ENCODE measurements at places on chromosomes 4 and X.

DNA sequence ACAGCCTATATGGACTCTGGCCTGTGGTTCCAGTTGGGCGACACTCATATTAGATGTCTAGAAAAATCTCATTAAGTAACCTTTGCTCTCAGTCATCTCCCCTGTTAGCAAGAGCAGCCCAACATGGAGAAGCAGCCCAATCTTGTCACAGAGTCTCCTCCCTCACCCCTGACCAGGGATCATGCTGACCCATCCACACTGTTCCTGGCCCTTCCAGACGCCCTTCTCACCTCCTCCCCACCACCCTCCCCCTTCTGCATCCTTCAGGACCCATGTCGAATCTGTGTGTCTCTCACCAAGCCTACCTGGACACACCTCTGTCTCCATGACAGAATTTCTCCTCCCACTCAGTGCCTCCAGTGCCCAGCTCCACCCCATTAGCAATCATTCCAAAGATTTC lies 190.1 kb downstream of the STIM2 start:
- no peak for DNase-seq

DNA sequence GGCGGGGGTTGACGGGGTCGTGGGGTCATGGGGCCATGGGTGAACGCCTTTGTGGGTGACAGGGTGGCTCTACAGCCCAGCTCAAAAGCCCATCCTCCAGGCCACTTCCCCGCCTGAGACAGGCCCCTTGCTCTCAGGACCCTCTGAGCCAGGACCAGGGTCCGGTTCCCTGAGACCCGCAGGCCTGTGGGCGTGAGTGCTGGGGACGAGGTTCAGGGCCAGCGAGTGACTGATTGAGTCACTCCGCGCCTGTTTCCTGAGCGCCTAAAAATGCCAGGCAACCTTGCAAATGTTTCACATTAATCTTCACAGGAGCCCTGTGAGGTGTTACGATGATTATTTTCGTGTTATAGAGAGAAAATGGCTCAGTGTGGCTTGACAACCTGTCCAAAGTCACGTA lies 97.8 kb downstream of the ZNF674 start:
- no peak for DNase-seq

DNA sequence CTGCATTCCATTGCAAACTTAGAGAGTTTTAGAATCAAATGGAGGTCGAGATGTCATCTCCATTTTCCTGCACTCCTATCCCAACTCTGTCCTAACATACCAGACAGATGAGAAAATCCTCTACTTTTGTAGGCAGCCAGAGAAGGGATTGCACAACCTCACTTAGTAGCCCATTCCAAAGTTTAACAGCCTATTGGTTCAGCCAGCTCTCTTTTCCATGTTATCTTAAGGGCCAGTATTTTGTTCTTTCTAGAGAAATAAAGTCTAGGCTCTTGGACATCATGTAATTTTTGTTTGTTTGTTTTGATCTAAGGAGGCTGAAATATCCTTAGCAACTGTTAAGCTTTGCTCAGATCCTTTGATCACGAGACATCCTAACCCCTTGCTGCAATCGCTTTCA lies 173.0 kb downstream of the COX18 start:
- DNase-seq = no peak

GRCh38 chr4:85808864-85809263 lies 333.9 kb downstream of the ARHGAP24 start:
- DNase-seq = no peak

DNA sequence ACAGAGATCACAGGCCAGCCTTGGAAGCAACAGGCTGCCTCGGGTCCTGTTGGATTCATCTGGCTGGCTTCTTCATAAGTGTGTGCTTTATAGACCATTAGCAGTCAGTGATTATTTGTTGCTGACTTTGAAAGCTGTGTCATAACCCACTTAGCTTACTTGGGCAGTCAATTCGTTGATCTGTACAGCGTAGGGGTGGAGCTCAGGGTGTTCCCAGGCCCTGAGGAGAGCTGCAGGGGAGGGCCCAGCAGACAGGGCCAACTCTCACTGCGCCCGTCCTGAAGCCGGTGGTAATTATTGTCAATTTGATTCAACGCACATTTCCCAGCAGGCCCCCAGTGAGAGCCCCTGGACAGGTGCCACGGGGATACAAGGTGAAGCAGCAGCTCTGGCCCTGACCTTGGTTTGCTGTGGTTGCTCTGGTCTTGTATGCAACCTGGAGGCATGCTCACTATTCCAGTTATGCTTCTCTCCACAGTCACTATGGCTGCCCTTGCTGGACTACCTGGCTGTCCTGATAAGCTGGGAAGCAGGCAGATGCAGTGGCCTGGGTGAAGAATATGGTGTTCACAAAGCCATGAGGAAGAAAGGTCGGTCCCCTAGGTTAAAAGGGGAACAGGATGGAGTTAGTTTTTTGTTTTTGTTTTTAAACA lies 40.1 kb upstream of the HMGB3 start:
- no peak for DNase-seq

DNA sequence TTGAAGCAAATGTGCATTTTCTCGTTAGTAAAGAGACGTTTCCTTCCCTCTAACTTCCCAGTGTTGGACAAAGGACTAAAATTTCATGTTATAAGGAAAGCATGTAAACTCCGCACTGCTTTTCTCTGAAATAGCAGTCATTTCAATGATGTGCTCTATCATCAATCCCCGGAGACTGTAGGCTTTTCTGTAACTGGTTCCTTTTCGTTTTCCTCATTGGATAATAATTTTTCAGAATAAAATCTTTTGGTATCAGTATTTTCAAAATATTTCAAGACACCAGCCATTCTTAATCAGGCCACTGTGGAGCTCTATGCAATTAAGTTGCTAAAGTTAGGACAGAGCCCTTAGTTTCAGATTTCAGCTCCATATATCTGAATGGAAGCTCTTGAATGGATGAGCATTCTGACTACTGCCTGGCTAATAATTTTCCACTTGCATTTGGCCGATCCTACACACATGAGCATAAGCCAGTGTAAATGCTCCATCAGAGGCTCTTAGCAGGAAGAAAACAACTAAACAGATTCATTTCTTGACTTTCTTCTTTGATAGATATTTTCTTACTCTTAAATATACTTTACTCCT lies 157.7 kb downstream of the CHIC2 start:
- DNase-seq = no peak

- no peak for DNase-seq
These were observed 9.6 kb downstream of the MSX1 start for GRCh38 chr4:4868758-4869723.

- DNase-seq = no peak
These were observed 57.7 kb upstream of the C4orf54 start for GRCh38 chr4:99715286-99715685.

DNA sequence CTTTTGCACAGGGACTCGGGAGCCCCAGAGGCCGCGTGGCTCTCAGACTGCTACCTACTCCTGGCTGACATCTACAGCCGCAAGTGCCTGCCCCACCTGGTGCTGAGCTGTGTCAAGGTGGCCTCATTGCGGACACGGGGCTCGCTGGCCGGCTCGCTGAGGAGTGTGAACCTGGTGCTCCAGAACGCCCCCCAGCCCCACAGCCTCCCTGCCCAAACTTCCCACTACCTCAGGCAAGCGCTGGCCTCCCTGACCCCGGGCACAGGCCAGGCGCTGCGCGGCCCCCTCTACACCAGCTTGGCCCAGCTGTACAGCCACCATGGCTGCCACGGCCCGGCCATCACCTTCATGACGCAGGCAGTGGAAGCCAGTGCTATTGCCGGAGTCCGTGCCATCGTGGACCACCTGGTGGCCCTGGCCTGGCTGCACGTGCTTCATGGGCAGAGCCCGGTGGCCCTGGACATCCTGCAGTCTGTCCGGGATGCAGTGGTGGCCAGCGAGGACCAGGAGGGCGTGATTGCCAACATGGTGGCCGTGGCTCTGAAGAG lies 28.8 kb downstream of the SH3TC1 start:
- no peak for DNase-seq

GRCh38 chrX:69170319-69170718 lies 5.1 kb upstream of the PJA1 start:
- DNase-seq = no peak
